Fibroblast of the conjunctiva (primary cell): ENCODE measurements at places on chromosomes 2 and 18.

DNA sequence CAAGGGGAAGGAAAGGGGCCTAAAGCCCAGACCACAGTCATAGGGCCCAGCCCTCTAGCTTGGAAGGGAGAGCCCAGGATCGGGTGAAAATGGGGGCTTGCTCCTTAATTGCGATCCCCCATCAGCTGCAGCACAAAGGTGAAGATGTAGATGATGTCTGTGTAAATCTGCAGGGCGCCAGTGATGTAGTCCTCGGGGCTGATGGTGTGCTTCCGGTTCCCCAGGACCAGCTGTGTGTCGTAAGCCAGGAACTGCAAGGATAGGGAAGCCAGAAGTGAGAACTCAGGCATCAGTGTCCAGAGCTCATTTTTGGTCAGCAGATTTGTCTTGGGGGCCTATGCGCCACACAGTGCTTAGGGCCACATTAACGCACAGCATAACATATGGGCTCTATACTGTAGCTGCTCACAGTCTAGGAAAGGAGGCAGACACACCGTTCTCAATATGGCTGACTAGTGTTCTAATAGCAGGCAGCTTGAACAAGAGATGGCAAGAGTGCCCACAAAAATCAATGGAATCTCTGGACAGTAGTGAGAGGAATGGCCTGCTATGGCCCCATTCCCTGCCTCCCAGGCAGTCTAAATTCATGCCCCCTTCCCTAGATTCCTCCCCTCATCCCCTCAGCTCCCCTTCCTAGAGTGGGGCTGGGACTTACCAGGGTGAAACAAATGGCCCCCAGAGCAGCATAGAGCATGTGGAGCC is 5.2 kb downstream of the PNKD start:
- DNase-seq, result no peak

GRCh38 chr2:239000089-239000488 is 152.2 kb downstream of the TWIST2 start:
- no peak for DNase-seq

DNA sequence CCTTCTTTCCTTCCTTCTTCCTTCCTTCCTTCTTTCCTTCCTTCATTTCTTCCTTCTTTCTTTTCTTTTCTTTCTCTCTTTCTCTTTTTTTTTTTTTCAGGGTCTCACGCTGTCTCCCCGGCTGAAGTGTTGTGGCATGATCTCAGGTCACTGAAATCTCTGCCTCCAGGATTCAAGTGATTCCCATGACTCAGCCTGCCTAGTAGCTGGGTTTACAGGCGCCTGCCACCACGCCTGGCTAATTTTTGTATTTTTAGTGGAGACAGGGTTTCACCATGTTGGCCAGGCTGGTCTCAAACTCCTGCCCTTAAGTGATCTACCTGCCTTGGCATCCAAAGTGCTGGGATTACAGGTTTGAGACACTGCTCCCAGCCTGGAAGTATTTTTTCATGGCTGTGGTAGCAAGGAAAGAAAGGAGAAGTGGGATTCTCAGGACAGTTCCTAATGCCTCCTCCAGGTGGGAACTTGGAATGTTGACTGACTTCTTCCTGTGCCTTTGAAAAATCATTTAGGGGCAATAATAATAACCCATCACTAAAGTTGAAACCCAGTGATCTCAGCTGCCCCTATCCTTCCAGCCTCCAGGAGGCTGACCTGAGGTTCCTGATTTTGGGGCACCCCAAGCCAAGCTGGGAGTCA is 89.3 kb upstream of the CELF4 start:
- DNase-seq, result no peak

DNA sequence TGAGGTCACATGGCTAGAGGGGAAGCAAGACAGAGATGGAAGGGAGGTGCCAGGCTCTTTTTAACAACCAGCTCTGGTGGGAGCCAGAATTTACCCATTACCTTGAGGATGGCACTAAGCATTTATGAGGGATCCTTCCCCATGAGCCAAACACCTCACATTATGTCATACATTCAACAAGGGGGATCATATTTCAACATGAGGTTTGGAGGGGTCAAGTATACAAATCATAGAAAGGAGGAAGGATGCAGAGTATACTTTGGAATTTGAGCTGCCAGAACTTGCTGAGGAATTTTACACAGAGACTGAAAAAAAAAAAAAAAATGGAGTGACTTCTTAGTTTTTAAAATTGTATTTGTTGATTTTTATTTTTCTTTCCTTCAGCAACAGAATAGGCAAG is 891.4 kb downstream of the CCDC85A start:
- DNase-seq, result no peak

DNA sequence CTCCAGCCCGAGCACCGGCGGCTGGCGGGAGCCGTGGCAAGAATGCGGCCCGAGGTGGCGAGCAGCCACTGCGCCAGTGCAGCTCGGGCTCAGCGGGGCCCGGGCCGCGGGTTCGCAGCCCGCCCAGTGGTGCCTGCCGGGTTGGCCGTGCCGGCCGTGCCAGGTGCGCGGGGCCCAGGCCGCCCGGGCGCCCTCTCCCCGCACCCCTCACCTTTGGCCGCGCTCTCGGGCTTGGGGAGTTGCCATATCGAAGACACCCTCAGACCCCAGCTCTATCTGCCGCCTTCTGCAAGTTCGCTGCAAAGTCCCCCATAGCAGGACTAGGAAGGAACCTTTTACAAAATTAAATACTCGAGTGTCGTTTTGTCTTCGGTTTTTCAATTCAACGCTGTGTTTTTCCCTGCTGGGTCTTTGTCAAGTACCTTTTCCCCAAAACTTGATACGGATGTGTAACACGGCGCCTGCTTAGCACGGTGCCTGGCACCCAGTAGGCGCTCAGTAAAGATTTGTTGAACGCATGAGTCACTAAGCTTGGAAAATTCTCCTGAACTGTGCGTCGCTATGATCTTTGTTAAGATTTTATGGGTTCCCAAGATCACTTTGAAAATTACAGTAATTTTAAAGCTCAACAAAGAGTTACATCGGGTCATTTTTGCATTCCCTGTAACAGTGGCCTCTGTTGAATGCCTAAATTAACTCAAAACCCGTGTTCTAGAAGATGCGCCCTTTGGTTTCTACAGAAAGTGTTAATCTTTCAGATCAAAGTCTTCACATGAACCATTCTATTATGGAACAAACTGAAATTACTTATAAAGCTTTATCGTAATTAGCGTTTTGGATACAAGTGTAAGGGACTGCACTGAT is 750 bp downstream of the STRADB start:
- no peak for DNase-seq

- no peak for DNase-seq
Observed at GRCh38 chr2:238039151-238039550, 21.6 kb upstream of the SCLY start.

DNA sequence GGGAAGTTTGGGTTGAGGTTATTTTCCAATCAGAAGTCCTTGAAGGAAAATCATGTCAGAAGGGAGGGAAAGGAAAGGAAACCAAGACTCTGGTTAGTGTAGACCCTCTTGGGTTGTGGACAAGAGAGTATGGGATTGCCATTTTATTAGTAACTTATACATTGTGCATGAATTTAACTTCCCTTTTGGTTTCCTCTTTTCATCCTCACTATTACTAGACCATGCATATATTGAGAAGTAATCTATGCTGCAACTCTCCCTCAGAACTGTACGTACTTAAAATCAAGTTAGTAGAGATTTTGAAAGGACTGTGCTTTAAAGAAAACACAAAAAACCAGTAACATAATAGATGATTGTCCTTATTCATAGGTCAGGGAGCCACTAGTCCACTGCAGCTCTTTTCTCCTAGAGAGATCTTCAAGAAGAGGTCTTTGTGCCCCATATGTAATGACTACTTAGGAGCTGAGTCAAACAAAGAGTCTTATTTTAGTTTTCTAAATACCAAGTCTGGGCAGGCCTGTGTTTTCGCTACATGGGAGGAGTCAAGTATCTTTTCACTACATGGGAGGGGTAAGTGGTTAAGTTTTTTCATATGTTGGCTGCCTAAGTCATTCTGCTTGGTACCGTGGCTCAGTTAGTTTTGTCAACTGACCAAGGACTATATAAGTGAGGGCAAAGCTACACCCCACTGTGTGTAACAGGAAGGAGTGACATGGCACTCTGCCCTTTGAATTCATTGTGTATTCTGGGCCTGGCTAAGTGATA is 25.2 kb upstream of the FAM117B start:
- DNase-seq, result no peak
